ENCODE measurements at places on chromosomes 7 and 10.
A peak's percentile ranks its signal among the peaks of the same experiment; 100 is the strongest.

DNA sequence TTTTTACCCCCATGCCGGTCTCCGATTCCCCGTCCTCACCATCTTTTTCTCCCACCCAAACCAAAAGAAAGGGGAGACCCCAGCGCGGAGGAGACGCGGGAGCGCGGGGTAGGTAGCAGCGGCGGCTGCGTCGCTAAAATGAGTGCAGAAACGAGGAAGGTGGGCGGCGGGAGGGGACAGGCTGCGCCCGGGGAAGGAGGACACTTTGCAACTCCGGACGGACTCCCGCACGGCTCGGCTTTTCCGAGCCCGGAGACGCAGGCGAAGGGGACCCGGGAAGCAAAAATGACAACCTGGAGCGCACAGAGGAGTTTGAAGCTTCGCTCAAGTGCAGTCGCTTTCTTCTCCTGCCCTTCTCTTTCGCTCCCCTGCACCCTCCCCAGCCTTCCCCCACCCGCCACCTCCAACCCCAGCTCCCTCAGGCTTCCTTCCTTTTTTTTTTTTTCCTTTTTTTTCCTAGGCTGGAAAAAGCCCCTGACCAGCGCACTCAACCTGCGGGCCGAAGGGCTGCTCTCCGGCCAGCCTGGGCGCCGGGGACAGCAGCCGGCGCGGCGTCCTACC lies 453 bp downstream of the SFMBT2 start:
- no peak for DNase-seq

DNA sequence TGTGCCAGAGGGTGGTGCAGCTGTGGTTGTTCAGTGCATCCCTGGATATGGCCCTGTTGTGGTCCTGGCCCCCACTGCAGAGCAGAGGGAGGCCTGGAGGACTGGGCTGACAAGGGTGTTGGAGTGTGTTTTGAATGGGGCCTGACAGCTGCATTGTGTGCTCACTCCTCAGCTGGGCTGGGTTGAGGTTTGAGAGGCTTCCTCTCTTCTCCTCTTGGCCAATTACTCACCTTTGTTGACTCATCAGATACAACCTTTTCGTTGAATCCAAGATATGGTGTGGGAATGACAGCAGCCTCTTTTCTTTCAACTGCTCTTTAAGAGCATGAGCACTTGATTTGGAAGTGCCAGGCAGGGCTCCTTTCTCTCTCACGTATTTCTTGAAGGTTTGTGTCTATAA lies 228.5 kb upstream of the COBL start:
- no peak for DNase-seq

DNA sequence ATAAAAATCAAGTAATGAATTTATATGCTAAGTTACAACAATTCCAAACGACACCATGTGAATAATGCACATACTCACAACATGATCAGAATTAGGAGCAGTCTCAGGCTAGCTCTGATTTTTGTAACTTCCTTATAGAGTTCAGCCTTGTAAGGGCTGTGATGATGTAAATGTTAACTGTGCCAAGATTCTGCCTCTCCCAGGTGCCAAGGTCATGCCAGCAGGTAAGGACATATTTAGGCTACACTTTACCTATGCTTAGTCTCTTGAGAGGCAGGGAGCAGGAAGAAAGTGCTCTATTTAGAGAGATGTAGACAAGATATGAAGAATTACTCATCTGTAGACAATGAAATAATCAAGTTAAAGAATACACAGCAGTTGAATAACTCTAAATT lies 53.6 kb upstream of the AGR3 start:
- DNase-seq = peak; percentile 83

- no peak for DNase-seq
These were observed 223.8 kb downstream of the DYNC1I1 start for GRCh38 chr7:95996174-95996573.

GRCh38 chr7:104434129-104434528 lies 105.7 kb downstream of the LHFPL3 start:
- no peak for DNase-seq

DNA sequence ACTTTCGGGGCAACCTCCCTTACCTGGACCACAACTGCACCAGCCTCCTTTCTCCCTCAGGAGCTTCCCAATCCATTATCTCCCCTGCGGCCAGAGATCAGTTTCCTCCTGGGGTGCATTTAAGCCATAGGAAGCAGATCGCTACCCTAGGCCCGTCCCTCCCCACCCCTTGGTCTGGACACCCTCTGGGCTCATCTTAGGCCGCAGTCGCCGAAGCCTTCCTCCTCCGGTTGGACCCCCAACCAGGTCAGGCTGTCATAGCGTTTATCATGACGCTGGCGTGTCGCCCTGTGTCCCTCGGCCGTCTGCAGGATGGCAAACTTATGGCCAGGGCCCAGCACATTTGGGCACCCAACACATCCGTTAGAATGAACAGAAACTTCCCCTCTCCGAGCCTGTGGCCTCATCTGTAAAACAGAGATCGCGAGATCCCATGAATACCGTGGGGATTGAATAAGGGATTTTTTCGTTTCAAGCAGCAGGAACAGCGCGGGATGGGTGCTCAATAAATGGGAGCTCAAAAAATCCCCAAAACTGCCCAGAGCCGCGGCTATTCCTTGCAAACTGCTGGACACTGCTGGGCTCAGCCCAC lies 669 bp upstream of the AP5Z1 start:
- no peak for DNase-seq

DNA sequence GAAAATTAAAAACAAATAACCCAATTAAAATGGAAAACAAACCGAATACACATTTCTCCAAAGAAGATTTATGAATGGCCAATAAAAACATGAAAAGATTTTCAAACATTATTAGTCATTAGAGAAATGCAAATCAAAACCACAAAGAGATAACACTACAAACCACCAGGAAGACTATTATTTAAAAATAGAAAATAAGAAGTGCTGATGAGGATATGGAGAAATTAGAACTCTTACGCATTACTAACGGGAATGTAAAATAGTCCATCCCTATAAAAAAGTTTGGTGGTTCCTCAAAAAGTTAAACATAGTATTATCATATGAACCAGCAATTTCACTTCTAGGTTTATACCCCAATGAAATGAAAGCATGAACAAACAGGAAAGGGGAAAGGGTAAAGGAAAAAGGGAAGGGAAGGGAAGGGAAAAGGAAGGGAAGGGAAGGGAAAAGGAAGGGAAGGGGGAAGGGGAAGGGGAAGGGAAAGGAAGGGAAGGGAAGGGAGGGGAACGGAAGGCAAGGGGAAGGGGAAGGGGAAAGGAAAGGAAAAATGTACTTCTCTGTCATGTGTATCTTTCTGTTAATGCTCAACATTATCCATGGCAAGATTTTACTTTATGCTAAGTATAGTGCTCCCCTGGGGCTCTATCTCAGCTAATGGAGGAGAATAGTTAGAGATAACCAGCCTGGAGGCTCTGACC lies 125.3 kb upstream of the RSU1 start:
- DNase-seq = no peak

GRCh38 chr7:90211391-90212148 lies at the start of gene STEAP2:
TSS of gene STEAP2 (plus strand) at chr7:90211740. CDS start at chr7:90225083, 13,343 bp downstream.
- DNase-seq = peak; percentile 88

DNA sequence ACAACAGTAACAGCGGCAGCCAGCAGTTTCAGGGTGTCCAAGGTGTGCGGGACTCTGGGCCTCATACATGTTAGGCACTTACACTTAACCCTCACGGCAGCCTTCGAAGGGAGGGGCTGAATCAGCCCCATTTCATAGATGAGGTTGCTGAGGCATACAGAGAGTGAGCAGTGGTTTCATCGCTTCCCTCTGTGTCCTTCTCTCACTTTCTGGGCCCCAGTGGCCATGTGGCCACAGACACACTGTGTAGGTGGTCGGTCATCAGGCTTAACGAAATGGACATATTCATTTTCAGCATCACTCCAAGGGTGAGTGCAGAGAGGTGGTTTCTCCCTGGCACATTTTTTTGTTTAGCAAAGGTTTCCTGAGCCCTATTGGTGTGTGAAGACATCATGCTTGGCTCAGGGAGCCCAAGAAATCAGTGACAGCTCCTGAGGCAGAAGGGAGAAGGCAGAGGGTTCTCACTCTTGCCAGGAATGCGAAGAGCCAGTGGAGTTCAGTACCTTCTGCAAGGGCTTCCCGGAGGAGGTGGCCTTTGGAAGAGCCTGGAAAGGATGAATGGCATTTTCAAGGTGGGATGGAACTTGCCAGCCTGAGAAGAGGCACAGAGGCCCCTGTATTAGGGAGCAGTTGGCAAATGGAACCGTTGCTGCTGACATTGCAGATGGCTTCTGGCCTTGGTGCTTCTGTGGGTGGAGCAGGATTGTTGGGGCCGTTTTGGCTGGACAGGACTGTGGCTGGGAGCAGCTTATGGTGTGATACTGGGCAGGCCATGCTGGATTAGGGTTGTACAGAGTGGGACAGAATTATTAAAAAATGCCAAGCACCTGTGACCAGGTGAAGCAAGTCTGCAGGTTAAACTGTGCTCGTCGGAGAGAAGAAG lies 61.7 kb upstream of the PPIF start:
- DNase-seq = no peak

- DNase-seq = no peak
These were observed 17.8 kb downstream of the MET start for GRCh38 chr7:116689790-116690259.

DNA sequence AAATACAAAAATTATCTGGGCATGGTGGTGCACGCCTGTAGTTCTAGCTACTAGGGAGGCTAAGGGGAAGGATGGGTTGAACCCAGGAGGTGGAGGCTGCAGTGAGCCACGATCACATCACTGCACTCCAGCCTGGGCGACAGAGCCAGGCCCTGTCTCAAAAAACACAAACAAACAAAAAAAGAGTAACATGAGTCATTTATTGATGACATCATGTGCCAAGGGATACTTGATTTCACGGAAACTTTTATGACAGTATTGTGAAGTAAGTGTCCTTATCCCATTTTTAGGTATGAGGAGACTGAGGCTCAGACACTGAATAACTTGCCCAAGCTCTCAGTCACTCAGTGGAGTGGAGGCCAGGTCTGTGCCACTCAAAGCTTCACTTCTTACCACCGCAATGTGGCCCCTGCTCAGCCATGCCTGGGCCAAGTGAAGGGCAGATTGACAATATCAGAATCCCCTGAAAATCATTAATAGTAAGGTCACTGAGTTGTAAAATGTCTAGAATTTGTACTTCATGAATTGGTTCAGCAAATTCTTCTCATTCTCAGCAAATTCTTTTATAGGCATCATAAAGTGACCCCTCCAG lies 36.5 kb downstream of the EMX2 start:
- no peak for DNase-seq

- no peak for DNase-seq
These were observed 12.6 kb upstream of the PRPS1L1 start for GRCh38 chr7:18040196-18040595.

GRCh38 chr10:50456719-50457118 lies 167.0 kb downstream of the SGMS1 start:
- no peak for DNase-seq

DNA sequence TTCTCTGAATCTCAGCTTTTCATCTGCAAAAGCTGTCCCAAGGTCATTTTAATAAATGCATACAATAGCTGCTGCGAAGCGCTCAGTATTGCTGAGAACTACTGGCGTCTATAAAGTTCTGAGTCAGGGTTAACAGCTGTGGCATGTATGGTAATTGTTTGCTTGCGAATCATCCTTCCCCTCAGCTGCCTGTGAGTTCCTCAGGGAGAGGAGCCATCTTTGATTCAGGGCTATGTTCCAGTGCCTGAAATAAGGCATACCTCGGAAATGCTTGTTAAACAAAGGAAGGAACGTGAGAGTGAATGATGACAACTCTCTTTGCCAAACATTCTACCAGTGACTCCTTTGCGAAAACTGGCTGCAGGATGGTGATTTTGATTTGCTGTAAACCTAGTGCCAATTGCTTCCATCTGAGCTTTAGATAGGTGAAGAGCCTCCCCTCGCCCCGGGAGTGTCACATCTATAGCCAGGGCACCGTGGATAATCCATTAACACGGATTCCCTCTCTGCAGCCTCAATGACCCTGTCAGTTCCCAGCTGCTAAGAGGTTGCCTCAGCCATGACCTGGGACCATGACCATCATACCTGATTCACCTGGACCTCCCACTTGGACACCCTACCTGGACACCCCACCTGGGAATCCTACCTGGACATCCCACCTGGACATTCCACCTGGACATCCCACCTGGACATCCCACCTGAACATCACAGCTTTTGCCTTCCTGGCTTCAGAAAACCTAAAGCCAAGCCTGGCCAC lies 39.6 kb downstream of the GPRIN2 start:
- peak; percentile 10 for DNase-seq

DNA sequence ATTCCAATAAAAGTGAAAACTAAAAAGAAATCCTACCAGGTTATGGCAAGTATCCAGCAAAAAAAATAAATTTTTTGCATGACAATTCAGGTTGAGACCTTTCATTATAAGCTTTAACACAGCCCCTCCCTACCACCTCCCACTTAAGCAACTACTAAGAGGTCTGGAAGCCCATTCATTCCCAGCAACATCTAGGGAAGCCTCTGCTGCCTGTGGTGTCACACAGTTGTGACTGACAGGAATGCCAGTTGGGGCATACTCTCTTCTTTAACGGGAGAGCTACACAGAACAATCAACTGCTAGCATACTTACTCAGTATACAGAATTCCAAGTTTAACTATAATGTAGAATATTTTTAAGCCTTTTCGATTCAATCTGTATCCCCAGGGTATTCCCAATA lies 27.8 kb downstream of the ABI1 start:
- DNase-seq = no peak

DNA sequence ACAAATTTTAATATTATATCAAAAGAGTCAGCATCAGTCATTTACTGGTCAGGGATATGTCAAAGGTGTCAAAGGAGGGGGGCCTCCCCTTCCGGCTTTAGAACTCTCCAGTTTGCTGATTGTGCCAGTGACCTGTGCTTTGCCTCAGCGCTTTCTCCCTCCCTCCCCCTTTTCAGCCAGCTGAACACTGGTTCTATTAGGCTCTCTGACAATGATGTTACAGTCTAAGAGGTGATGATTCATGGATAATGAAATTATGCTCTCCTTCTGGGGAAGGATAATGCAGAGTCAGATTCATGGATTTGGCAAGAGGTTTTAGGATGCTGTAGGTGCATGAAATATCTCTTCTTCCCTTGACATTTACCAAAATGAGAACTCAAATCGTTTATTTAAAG lies 6.1 kb downstream of the LRRTM3 start:
- DNase-seq = no peak

DNA sequence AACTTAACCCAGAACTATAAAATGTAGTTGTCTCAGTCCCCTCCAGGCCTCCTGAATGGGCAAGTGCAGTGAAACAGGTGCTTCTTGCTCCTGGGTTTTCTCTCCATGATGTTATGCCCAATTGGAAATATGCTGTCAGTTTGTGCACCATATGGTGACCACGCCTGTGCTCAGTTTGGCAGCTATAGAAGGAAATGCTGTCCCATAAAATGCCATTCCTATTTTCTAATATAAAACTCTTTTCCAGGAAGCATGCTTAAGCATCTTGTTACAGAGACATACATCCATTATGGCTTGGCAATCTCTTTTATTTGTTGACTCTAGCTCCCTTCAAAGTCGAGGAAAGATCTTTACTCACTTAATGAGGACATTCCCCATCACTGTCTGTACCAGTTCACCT lies 45.2 kb downstream of the FGFBP3 start:
- no peak for DNase-seq
